Activated T-cell treated with anti-CD3 and anti-CD28 coated beads, Interleukin-2, amount 50 U/mL, for 72 hours (primary cell): ENCODE measurements at places on chromosomes 1 and 21.

- no peak for DNase-seq
These were observed 52.5 kb upstream of the BOLA1 start for GRCh38 chr1:149846593-149847466.

GRCh38 chr1:230259621-230260020 lies 166.5 kb downstream of the PGBD5 start:
- no peak for DNase-seq

GRCh38 chr1:247286134-247286670 lies 30.3 kb downstream of the VN1R5 start:
- no peak for DNase-seq

DNA sequence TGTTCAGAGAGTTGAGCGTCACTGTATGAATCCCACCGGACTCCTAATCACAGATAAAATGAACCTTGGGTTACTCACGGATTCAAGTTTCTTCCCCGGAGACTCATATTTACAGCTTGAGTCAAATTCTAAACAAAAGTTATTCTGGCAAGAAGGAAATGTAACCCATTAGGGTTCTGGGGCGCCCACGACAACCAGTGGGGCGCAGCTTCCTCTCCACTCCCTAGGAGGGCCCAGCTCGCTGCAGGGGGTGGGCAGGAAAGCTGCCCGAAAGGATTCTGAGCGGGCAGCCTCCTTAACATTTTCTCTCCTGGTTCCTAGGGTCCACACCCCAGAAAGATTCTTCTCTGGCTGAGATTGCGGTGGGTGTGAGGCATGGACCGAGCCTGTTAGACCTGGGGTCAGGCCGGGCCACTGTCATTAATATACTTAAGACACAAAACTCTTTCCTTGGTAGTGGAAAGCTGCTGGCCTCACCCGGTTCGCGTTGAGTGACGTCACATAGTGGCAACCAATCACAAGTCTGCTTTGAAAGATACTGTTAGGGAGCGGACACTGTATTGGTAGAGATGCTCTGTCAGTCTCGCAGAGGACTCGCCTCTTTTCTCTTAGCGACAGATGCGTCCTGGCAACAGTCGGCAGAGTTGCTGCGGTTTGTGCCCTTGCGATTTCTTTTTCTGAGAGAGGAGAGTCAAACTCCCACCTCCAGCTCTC lies 13.6 kb upstream of the MCOLN3 start:
- peak; percentile 89 for DNase-seq

DNA sequence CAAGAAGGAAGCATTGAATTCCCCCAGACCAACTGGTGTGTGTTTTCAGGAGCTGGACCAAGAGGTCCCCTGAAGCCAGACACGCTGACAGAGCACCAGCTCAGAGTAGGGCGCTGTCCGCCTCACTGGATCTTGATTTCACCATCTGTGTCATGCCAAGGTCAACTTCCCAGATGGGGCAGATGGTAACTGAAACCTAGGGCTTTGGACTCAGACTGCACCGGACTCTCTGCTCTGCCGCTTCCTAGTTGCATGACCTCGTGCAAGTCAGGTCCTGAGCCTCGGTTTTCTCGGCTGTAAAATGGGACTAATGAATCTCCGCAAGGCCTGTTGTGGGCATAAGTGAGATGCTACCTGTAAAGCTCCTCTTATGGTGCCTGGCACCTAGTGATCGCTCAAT lies 17.9 kb upstream of the CASZ1 start:
- DNase-seq, result no peak

DNA sequence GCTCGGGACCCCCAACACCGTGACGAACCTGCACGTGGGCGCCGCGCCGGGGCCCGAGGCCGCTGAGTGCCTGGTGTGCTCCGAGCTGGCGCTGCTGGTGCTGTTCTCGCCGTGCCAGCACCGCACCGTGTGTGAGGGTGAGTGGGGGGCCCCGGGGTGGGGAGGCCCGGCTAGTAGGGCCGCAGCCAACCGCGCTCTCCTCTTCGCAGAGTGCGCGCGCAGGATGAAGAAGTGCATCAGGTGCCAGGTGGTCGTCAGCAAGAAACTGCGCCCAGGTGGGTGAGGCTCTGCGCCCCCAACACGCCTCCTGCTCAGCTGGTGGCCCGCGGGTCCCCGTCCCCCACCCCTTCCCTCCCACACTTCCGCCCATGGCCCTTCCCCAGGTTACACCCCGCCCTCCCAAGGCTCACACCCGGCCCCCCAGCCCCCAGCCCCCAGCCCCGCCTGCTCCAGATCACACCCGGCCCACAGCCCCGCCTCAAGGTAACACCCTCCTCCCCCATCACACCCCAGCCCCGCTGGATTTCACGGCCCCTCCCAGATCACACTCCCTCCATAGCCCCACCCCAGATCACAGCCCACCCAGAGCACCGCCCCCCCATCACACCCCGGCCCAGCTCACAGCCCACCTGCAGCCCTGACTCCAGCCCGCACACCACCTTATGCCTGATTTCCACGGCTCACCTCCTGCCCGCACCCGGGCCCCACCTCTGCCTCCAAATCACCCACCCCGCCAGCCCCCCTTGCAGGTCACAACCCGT lies 2.4 kb upstream of the MMP23B start:
- DNase-seq, result peak; percentile 61

DNA sequence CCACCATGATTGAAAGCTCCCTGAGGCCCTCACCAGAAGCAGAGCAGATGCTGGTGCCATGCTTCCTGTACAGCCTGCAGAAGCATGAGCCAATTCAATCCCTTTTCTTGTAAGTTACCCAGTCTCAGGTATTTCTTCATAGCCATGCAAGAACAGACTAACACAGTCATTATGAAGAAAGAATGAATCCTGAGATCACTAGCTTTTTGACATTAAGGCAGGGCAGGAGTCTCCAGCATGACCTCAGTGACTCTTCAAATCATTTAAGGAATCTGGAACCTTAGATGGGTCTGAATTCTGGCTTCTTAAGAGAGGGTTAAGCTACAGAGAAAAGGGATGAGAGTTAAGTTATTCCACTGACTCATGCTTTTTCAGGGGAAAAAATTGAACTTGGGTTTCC lies 79.0 kb downstream of the PTPN14 start:
- no peak for DNase-seq

DNA sequence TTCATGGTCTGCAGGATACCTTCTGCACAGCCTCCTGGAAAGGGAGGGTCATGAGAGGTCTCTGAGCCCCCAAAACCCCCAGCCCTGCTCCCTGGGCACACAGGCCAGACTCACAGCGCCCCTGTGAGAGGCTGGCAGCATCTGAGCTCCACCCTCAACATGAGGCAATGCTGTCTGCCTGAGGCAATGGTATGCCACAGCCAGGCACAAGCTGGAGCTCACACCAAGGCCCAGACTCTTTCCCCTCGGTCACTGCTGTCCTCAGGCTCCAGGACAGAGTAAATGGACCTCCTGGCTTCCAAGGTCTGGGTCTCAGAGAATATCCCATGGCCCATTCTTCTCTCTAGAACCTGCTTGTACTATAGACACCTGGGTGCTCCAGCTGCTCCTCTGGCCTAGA lies 17.2 kb downstream of the MEF2D start:
- DNase-seq, result no peak

- DNase-seq, result no peak
These were observed 108.7 kb downstream of the USH2A start for GRCh38 chr1:216314379-216315095.

GRCh38 chr1:22814176-22815042 lies 103.8 kb downstream of the EPHB2 start:
- DNase-seq, result no peak

GRCh38 chr1:219790834-219791615 lies 137.3 kb downstream of the SLC30A10 start:
- no peak for DNase-seq

GRCh38 chr1:32263744-32264143 lies 12.7 kb downstream of the LCK start:
- DNase-seq, result no peak

- DNase-seq, result no peak
These were observed 36.3 kb upstream of the AHCYL1 start for GRCh38 chr1:109948285-109948630.

- no peak for DNase-seq
These were observed 12.6 kb downstream of the PKP1 start for GRCh38 chr1:201295861-201296260.

- no peak for DNase-seq
These were observed 153.4 kb downstream of the SDCCAG8 start for GRCh38 chr1:243409284-243409683.

DNA sequence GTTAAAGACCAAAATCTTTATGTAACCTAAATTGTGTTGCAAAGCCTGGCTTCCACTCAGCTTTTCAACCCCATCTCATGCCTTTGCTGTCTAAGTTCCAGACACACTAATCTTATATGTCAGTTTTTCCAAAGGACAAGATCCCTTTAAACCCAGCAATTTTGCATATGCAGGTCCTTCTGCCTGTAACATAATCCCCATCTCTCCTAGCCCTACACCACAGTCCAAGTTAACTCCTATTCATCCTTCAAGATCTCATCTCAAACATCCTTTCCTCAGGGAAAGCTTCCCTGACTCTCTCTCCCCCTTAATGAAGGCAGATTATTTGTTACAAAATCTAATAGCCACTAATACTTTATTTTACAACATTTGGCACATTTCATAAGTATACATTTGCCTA lies 366.3 kb downstream of the PLPP3 start:
- DNase-seq, result no peak

DNA sequence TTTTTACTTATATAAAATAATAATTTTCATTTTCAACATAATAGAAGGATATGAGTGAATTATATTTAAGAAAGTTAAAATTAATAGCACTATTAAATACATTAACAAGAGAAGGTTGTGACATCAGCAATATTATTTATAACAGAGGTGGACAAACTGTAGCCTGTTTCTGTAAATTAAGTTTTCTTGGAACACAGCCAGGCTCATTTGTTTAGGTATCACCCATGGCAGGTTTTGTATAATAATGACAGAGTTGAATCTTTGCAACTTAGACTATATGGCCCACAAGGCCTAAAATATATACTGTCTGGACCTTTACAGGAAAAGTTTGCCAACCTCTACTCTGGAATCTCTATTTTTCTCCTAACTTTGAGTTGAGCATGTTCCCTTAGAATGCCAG lies 42.8 kb upstream of the CACYBP start:
- DNase-seq, result no peak

- DNase-seq, result no peak
These were observed 303.6 kb downstream of the PTPRC start for GRCh38 chr1:198942466-198942865.

DNA sequence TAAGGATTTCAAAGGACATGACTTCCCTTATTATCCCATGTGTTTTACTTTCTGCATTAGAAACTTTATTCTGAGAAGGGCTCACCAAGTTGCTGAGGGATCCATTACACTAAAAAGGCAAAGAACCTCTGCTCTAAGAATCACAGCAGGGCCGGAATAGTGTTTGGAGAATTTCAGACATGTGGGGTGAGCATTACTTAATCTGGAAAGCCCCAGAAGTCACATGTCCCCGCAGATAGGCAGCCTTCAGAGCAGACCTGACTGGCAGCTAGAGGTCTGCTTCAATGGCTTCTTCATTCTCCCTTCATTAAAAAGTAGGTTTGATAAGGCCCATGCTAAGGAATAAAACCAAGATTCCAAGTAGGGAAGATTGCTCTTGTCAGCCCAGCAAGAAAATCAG lies 52.6 kb upstream of the RBM15 start:
- DNase-seq, result no peak

DNA sequence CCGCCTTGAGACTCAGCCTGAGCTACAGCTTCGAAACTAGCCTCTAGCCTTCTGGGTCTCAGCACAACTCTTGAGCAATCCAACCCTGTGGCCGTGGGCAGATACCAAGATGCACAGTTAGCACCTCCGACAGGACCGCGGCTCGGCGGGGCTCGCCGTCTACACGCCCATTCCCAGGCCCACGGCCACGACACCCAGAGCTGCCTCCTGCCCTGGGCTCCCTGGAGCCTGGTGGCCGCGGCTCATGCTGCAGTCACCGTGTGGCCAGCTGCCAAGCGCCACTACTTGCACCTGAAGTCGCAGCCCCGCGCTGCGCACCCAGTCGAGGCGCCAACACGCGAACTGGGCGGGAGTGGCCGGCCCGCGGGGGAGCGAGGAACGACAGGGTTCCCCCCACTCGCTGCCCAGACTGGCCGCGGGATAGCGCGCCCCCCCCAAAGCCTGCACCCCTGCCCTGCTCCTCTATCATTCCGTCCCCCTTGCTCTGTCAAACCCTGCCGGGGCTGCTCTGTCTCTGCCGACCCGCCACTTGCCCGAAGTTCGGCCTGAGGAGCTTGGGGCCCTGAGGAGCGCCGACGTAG lies 729 bp upstream of the CDCA8 start:
- DNase-seq, result peak; percentile 51

DNA sequence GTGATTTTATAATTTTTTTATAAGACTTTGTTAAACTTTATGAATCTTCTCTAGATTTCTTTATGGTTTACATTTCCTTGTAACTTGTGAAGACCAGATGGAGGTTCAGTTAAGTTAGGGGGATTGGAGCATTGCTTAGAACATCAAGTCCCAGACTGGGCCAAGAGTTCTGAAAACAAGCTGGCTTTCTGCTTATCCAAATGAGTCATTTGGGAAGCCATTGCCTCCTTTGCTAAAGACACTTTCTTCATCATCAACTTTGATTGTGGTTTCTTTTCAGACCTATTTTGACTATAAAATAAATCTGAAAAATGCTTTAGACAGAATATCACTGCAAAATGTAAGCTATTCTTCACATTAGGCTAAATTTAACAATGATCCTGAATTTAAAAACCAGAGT lies 446.8 kb downstream of the USP25 start:
- no peak for DNase-seq

- no peak for DNase-seq
These were observed 7.1 kb upstream of the TMEM61 start for GRCh38 chr1:54973205-54973921.

DNA sequence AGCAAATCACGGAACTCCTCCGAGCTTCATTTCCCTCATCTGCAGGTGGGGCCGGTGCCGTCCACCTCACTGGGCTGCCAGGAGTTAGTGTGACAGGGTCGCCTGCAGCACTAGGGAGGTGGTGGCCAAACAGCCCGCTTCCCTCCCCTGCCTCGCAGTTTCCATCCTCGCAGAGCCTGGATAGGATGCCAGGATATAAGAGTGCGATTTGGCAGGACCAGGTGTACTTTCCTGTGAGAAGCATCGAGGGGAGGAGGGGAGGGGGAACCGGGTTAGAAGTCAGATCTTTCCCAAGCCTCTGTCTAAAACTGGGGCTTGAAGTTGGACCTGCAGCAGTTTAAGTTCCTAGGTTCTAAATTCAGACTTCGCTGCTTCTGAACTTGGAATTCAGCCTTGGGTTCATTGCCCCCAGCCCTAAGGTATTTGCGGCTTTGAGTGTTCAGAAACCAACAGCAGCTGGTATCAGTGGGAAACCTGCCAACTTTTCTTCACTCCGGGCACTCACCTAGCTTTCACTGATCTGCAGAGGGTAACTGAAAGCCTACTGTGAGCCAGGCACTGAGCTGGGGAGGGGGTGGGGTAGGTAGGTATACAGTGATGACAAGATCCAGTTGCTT lies 1.7 kb upstream of the JUN start:
- DNase-seq, result peak; percentile 35
